ENCODE measurements at places on chromosomes 13 and 19.

DNA sequence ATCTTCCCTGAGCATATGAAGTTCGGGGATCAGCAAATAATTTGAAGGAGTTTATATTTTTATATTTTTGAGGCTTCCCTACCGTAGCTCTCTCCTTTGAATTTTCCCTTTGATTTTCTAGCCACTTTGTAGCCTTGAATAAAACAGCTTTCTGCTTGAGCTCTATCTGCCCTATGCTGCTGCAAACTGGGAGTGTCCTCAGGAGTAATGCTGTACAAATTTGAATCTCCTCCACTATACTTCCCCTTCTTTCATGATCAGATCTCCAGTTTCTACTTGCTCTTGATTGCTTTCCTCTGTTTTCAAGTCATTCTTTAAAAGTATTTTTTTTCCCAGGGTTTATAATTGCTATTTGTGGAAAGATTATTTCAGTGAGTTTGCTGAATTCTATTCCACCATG lies 14.6 kb downstream of the PDS5B start:
- no peak for DNase-seq

DNA sequence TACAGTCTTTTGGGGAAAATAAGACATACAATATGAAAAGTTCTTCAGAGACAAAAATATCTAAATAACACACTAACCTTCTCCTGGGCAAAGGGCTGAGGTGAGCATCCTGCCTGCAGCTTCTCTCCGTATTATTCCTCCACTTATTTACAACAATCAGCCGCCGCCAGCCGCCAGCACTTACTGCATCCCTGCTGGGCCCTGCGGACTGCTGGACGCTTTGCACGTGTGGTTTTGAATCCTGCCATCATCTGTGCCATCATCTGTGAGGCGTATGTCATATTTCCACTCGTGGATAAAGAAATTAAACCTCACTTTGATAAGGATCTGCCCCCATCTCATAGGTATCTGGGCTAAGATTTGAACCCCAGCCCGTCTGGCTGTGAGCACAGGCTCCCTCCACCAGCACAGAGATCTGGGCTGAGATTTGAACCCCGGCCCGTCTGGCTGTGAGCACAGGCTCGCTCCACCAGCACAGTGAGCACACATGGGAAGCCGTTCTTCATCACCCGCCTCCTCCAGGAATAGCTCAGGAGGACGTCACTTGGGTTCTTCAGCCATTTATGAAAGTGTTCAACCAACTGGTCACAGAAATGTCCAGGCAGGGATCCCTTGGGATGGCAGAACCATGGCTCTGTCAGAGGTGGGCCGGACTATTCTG lies 35.2 kb upstream of the TUBGCP3 start:
- DNase-seq: no peak

GRCh38 chr19:31903979-31904378 lies 441.4 kb upstream of the ZNF507 start:
- no peak for DNase-seq

DNA sequence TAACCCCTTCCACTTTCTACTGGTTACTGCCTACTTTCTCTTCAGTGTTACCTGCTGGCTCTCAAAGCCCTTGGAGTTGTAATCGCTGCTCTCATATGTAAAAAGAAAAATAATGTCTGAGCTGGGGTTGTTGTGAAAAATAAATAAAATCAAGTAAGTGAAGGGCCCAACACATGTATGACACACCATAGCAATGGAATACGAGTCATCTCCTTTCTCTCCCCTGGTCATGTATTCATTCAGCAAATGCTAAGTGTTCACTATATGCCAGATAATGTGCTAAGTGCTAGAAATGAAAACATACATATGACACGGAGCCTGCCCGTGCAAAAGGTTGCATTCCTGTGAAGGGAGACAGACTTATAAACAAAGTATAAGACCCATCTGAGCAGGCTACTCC lies 535.0 kb downstream of the RFC3 start:
- DNase-seq: no peak

DNA sequence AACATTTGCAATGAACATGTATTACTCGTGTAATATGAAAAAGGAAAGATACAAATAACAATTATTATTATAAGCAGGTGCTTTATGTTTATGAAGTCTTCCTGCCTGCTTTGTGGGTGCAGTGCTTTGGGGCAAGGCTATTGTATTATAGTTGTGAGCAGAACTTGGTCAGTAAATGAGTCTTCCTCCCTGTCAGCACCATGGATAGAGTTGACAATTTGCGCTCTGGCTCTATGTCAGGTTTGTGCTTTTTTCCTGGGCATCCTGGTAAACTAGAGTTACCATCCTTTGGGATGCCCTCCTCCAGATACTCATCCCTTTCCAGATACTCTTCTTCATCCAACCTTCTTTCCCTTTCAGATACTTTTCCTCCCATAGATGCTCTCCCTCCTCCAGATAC lies 19.6 kb downstream of the ERICH6B start:
- peak; percentile 19 for DNase-seq

DNA sequence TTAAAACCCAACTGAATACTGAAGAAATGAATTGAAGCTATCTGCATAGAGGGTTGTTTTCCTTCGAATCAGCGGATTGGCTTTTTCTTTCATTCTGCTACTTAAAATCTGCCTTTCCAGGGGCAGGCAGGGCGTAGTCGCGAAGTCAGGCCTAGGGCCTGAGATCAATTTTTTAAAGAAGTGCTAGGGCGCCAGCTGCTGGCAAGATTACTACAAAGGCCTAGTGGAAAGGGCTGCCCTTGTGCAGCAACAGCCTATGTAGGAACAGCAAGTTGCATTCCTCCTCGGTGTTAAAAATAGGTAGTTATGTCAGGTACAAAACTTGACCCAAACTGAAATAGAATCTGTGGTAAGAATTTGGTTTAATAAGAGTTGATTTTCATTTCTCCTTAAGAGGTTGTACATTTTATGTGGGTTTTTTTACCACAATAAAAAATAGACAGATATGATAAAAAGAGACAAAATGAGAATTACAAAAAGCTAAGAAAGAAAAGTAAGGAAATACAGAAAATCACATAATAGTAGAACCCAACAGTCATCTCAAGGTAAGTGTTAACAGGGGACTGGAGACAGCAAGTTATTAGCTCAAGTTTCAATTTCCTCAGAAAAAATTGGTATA lies 9.5 kb upstream of the URAD start:
- no peak for DNase-seq

DNA sequence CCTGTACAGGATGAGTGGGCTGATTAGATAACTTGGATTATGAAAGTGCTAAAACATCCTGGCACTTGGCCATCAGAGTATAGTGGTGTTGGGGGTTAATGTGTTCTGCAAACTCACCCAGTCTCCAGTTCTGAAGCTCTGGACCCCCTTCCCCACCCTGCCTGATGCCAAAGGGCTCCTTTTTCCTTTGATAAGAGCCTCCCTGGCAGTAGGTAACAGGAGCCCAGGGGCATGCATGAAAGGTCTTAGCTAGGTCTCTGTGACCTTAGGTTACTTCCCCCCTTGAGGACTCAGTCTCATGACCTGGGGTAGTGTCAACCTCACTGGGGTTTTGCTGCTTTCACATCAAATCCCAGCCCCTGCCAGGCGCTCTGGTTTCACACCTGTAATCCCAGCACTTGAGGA lies 2.5 kb downstream of the RPS28 start:
- DNase-seq: no peak

DNA sequence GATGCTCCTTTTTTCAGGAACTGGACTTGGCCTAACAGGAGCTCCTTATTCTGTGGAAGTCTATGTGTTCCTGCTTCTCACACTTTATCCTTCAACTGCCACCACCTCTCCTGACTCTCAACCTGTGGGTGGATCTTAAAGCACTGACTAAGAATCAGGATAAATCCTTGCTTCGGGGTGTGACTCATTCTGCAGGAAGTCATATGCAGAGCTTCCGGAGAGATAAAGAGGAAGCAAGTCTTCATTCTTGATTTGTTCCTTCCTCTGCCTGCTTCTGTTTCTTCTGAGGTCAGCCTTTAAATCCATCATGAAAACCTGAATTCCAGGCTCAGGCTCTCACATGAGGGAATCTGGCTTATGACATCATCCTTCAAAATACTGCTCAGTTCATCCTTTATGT lies 137.1 kb upstream of the ATXN8OS start:
- DNase-seq: no peak

DNA sequence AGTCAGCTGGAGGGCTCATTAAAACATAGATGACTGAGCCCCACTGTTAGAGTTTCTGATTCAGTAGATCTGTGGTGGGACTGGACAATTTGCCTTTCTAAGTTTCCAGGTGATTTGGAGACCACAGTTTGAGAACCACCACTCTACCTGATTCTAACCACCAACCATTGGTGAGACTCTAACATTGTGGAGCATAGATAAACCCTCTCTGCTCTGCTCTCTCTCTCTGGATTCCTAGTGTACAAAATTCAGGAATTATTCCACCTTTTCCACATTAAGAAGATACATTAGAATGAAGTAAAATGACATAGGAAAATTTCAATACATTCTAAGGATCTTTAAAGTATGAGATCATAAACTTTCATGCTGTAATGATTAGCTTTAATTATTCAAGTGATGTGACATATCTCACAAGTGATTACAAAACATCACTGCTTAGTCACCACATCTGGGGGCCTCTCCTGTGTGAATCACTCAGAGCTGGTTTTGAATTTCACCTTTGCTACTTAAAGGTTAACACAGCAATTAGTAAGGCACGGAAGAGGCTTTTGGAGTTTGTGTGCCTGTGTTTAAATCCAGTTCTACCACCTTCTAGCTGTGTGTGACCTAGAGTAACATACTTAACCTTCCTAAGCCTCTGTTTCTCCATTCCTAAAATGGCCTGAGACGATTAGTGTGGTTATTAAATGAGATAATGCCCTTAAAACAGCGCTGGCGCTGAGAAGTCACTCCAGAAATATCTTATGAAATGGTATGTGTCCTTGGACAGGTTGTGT lies 78.5 kb upstream of the NBEA start:
- DNase-seq: no peak

- no peak for DNase-seq
Measured at GRCh38 chr19:33370783-33371182, 2.7 kb upstream of the CEBPG start.

DNA sequence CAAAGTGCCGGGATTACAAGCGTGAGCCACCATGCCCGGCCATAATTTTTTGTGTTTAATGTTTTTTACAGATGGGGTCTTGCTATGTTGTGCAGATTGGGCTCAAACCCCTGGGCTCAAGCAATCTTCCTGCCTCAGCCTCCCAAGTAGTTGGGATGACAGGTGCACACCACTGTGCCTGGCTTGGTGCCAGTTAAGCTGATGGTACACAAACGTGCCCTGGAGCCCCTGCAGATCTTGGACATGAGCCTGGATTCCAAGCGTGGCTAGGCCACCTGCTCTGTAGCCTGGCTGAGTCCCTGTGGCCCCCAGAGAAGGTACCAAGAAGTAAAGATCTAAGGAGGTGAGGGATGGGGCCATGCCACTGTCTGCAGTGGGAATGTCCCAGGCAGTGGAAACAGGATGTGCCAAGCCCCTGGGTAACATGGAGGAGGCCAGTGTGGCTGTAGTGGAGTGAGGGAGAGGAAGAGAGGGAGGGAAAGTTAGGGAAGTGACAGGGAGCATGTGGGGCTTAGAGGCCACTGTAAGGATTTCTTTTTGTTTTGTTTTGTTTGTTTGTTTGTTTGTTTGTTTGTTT lies 7.0 kb downstream of the PRODH2 start:
- no peak for DNase-seq

- no peak for DNase-seq
Measured at GRCh38 chr19:3046698-3047495, 15.4 kb downstream of the TLE5 start.

DNA sequence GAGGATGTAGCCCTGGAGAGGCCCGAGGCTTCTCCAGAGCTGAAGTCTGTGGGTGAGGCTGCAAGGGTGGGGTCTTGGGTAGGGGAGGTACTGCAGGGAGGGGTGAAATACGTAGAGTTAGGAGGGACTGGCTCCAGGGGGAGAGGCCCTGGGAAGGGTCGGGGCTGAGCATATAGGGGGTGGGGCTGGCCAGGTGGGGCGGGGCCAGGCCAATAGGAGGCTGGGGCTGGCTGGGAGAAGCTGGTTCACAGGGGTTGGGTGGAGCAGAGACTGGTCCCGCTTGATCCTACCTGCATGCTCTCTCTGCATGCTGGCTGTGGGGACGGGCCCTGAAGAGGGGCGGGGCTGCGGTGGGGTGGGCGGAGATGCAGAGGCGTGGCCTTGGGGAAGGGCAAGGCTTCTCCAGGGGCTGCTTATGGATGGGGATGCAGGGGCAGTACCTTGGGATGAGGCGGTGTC lies 51.9 kb downstream of the CELF5 start:
- peak; percentile 87 for DNase-seq

DNA sequence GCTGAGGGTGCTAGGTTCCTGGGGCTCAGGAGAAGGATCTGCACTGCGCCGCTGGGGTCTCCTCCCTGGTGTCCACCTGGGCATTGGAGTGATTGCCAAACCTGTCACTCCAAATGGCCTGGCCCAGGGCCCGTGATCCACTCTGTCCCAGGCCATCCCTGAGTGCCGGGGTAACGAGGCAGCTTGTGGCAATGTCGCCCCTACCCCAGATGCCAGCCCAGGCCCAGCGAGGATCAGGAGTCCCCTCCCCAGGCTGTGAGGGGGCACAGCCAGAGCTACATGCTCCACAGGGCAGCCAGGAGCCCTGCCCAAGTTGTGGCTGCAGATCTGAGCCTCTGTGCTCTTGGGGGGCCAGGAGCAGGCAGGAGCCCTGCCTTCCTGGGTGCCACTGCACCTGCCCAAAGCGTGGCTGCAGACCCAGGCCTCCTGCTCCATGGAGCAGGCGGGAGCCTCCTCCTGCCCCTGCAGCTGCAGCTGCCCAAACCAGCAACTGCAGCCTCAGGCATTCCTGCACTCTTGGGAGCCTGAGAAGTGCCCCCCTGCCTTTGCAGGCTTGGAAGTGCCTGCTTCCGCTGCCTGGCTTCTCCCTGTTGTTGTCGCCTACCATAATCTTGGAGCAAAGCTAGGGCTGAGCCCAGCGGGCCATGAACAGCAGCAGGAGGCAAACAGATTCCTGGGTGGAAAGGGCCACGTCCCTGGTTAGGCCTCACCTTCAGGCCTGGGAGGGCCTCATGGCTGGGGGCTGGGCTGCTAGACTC lies 4.6 kb downstream of the IGFL4 start:
- DNase-seq: no peak

GRCh38 chr13:40813667-40814454 lies 24.4 kb downstream of the SLC25A15 start:
- peak; percentile 37 for DNase-seq

Data from HuH-7 (cell line).